Vagina (tissue), 2 donors: ENCODE measurements at places on chromosomes 13 and 19.
A peak's percentile ranks its signal among the peaks of the same experiment; 100 is the strongest.

GRCh38 chr19:33235996-33236350, 10.3 kb upstream of the SLC7A10 start:
- DNase-seq, result no peak
- H3K36me3 ChIP-seq, result no peaks in the 10 kb centered on the region
- no peaks in the 10 kb centered on the region for H3K4me1 ChIP-seq
- H3K4me3 ChIP-seq, result no peak overlapping the region

- no peak overlapping the region for H3K4me3 ChIP-seq
- no peak overlapping the region for H3K27ac ChIP-seq
- no peak for DNase-seq
- no peaks in the 10 kb centered on the region for H3K27me3 ChIP-seq
- no peaks in the 10 kb centered on the region for H3K4me1 ChIP-seq
Observed at GRCh38 chr19:6150289-6150688, 14.8 kb downstream of the ACSBG2 start.

DNA sequence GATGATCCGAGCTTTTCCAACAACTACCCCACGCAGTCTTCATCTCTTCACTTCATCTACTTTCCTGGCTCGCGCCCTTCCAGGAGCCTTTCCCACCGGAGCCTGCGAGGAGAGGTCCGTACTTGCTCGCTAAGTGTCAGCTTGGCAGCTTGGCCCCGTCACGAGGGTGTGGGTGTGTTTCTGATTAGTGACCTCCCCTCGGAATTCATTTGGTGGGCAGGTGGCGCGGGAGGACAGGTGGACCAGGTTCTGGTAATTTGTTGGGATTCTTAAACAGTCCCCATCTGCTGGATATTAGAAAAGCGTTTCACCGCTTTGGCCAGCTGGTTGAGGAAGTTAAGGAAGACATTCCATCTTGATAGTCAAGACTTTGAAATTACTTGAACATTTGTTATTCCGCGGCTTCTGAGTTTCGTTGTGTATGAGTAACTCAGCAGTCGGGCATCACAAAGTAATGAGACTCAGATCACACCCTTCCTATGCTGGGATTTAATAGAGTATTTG, 515 bp downstream of the UFM1 start:
- H3K36me3 ChIP-seq, result peaks cover 18% of the 10 kb centered on the region
- DNase-seq, result no peak
- H3K27me3 ChIP-seq, result no peaks in the 10 kb centered on the region
- H3K4me1 ChIP-seq, result peaks cover 44% of the 10 kb centered on the region

GRCh38 chr13:107211073-107211472, 643.1 kb upstream of the ARGLU1 start:
- H3K4me1 ChIP-seq, result peaks cover 9% of the 10 kb centered on the region
- no peaks in the 10 kb centered on the region for H3K36me3 ChIP-seq
- no peaks in the 10 kb centered on the region for H3K27me3 ChIP-seq
- H3K27ac ChIP-seq, result no peak overlapping the region
- peak overlapping the region; percentile 18 for H3K4me3 ChIP-seq

- H3K27ac ChIP-seq, result no peak overlapping the region
- H3K27me3 ChIP-seq, result no peaks in the 10 kb centered on the region
- no peaks in the 10 kb centered on the region for H3K4me1 ChIP-seq
- H3K4me3 ChIP-seq, result no peak overlapping the region
- no peaks in the 10 kb centered on the region for H3K36me3 ChIP-seq
- no peak for DNase-seq
Observed at GRCh38 chr19:34972163-34972705, 8.2 kb upstream of the ZNF792 start.

- peak overlapping the region; percentile 92 for H3K27ac ChIP-seq
- no peak for DNase-seq
- H3K4me3 ChIP-seq, result peak overlapping the region; percentile 100
- H3K27me3 ChIP-seq, result no peaks in the 10 kb centered on the region
- peaks cover 49% of the 10 kb centered on the region for H3K4me1 ChIP-seq
- peaks cover 37% of the 10 kb centered on the region for H3K36me3 ChIP-seq
Observed at GRCh38 chr19:3985643-3986259, 488 bp upstream of the EEF2 start.

DNA sequence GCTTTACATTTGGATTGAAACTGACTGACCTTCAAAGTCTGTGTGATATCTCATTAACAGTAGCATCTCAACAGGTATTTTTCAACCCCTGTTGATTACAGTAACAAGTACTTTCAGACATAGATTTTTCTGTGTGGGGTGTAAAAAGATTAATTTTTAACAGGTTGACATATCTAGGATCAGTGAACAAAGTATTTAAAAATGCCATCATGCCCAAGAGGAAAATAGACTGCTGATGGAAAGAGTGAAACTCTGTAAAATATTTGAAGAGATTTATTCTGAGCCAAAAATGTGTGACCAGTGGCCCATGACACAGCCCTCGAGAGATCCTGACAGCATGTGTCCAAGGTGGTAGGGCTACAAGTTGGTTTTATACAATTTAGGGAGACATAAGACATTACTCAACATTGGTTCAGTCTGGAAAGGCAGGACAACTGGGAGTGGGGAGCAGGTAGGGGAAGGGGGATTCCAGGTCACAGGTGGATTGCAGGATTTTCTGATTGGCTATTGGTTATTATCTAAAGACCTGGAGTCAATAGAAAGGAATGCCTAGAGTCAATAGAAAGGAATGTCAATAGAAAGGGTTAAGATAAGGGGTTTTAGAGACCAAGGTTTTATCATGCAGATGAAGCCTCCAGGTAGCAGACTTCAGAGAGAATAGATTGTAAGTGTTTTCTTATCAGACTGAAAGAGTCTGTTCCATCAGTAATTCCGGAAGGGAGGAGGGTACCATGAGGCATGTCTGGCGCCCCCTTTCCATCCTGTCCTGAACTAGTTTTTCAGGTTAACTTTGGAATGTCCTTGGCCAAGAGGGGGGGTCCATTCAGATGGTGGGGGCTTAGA, 29.1 kb downstream of the TNFRSF19 start:
- H3K4me3 ChIP-seq, result no peak overlapping the region
- no peak for DNase-seq
- no peaks in the 10 kb centered on the region for H3K4me1 ChIP-seq
- H3K27me3 ChIP-seq, result no peaks in the 10 kb centered on the region

DNA sequence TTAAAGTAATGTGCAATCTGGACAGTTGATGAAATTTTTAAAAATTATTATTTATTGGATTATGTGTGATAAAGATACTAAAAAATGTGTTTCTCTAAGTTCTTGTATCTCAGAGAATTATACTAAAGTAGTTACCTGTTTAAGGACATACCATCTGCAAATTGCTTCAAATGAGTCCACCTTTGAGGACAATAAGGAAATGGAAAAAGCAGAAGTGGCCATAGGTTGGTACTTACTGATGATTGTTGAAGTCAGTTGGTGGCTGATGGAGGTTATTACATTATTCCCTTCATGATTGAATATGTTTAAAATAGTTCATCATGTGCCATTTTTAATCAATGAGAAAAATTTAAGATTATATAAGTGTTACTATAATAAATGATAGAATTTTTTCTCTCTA, 367.0 kb downstream of the MYO16 start:
- no peaks in the 10 kb centered on the region for H3K36me3 ChIP-seq
- H3K27me3 ChIP-seq, result no peaks in the 10 kb centered on the region
- no peak overlapping the region for H3K4me3 ChIP-seq
- DNase-seq, result no peak
- H3K4me1 ChIP-seq, result no peaks in the 10 kb centered on the region

- no peak for DNase-seq
- peak overlapping the region; percentile 81 for H3K4me3 ChIP-seq
- no peaks in the 10 kb centered on the region for H3K27me3 ChIP-seq
- peaks cover 42% of the 10 kb centered on the region for H3K4me1 ChIP-seq
Observed at GRCh38 chr19:51365211-51365964, 800 bp downstream of the ETFB start.

- no peaks in the 10 kb centered on the region for H3K36me3 ChIP-seq
- H3K27me3 ChIP-seq, result no peaks in the 10 kb centered on the region
- H3K27ac ChIP-seq, result no peak overlapping the region
- no peak overlapping the region for H3K4me3 ChIP-seq
Observed at GRCh38 chr19:8057545-8058270, 5.1 kb downstream of the CCL25 start.
